Endodermal cell (in vitro differentiated cells): ENCODE measurements at places on chromosomes 11 and 22. TPM values are rescaled to one million over a fixed set of nuclear protein-coding genes. Genes with fewer than 3 reads are reported as not detected.

ALKBH3 gene
- 9.3 to 12.1 TPM (median 11.0 TPM) in 3 replicates for total RNA-seq

PNPLA3 gene
- total RNA-seq, result 42.5 and 52.6 TPM in 2 replicates

SCGB1C1 gene
- not detected in 3 replicates for total RNA-seq

CADM1 gene
- 76.3 to 102 TPM (median 83.3 TPM) in 3 replicates for total RNA-seq

PLAAT5 gene
- total RNA-seq, result 14.0 to 28.0 TPM (median 15.7 TPM) in 3 replicates

ACTN3 gene
- 1.7 and 1.8 TPM in 2 replicates for total RNA-seq
